ENCODE measurements at places on chromosomes 4 and X.

GRCh38 chrX:21955403-21956189 lies 15.1 kb downstream of the SMS start:
- no peak for DNase-seq

DNA sequence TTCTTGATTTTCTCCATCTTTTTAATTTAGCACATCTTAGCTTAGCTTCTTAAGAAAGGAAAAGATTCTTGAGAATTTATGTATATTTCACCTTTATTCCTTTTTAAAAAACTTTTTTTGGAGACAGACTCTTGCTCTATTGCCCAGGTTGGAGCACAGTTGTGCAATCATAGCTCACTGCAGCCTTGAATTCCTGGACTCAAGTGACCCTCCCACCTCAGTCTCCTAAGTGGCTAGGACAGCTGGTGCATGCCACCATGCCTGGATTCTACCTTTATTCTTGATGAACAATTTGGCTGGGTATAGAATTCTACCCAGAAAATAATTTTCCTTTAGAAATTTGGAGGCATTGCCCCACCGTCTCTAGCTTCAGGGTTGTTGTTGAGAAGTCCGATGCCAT lies 19.5 kb upstream of the SH3D19 start:
- no peak for DNase-seq

DNA sequence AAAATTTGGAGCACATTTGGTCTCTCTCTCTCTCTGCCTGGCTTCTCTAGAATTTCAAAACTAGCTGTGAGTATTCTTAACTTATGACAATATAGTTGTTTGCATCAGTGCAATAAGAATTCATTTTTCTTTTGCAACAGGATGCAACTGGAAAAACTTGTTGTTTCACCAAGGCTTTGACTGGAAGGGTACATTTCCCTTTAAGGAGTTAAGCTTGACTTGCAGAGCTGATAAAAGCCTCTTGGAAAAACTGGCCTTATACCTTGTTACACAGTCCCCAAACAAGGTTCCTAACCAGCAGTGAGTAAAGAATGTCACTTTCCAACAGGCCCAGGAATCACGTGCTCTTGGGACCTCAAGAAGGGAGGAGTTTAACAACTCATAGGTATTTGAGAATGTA lies 25.9 kb upstream of the ZNF718 start:
- DNase-seq, result no peak

GRCh38 chr4:25879587-25879986 lies 16.8 kb upstream of the SEL1L3 start:
- no peak for DNase-seq

Data from right renal pelvis (tissue), 4 donors.